ENCODE measurements at places on chromosomes 2 and 18.

DNA sequence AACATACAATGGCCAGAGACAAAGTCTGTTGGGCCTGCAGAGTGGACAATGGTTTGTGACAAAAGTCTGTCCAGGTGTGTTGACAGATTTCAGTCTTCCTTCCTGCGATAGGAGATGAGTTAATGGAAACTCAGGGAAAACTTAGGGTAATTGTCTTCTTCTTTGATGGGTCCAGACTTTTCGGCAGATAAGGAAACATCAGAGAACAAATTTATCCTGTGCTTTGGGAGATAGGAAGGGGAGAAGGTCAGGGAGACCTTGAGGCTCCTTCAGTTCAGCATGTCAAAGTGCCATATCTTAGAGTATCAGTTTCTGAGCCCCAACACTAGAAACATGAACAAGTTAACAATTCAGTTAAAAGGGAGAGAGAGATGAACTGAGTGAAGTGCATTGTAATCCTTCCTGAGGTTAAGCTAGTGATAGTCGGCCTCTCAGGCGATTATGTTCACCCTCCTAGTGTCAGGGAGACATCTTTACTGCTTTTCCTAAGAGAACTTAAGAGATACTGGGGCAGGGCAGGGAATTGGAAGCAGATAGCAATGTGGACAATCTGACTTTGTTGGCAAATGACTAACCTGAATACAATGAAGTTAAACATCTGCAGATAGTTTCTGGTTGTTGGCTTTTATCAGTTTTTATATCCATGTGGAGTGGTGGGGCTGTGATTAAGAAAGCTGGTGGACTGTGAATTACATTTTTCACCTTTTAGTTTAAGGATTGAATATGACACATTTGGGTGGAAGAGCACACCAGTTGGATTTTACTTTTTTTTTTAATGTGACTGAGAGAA lies 248.8 kb upstream of the FN1 start:
- DNase-seq, result no peak

DNA sequence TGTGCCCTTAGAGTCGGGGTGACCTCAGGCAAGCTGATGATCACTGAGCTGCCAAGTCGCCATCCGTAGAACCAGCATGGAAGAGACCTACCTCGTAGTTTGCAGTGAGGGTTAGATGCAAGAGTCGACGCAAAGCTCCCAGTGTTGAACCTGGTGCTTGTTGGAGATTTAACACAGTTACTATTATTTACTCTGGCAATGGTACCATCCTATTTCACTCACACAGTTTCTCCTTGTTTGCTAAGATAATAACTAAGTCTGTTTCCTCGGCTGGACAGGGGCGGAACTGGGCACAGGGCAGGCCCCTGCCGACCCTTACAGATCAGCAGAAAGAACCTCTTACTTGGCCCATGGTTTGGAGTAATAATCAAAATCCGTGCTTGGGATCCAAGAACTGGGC lies 85.5 kb downstream of the ACAA2 start:
- DNase-seq, result no peak

- no peak for DNase-seq
Observed at GRCh38 chr18:2723207-2723606, 67.7 kb downstream of the SMCHD1 start.

DNA sequence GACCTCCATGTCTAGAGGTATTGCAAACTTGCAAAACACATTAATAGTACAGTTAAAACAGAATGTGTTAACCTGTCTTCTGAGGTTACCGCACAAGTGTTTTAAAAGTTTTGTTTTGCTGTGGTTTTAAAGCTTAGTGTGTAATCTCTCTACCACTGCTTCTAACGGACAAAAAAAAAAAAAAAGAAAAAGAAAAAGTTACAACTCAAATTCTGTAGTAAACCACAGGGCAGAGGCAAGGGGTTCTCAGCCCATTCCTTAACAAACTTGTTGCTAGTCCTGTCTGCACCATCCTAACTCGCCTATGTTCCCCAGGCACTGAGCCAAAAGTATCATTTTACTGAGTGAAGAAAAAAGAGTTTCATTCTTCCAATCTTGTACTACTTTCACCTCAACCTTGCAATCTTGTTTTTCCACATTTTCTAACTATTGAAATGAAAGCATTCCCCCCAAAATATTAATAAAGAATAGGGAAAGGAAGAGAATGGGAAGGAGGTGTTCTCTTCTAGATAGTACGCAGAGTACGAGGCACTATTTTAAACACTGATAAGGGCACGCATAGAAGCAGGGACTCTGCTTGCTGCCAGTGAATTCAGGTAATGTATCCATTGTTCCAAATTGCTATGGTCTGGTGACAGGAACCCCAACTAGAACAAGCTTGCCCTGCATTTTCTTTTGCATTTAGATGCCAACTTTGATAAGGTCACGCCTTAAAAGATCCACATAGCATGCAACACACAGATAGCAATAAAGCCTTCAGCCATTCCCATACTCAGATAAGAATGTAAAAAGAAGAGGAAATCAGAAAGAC lies 47.1 kb downstream of the IKZF2 start:
- DNase-seq, result peak; percentile 22

- DNase-seq, result no peak
Observed at GRCh38 chr2:43458014-43458628, 137.7 kb downstream of the THADA start.

DNA sequence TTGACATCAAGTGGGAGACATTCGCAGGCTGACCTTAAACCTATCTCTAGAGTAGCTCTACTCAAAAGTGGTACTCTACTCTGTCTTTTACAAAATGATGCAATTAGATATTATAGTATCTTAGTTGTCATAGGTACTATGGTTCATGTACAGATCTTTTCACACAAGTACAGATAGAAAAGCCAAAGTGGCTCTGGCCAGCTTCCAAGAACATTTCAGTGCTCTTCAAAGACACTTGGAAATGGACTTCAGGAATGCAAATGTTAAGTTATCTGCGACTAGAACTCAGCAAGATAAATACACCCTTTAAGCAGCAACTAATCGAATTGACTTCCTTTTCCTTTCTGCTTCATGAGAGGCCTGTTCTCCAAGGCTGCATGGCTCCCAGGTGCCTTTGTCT lies 718.7 kb upstream of the FAM98A start:
- no peak for DNase-seq

GRCh38 chr18:21575656-21576055 lies 24.8 kb downstream of the ESCO1 start:
- DNase-seq, result no peak

- DNase-seq, result no peak
Observed at GRCh38 chr2:10220902-10221391, 81.8 kb upstream of the HPCAL1 start.

DNA sequence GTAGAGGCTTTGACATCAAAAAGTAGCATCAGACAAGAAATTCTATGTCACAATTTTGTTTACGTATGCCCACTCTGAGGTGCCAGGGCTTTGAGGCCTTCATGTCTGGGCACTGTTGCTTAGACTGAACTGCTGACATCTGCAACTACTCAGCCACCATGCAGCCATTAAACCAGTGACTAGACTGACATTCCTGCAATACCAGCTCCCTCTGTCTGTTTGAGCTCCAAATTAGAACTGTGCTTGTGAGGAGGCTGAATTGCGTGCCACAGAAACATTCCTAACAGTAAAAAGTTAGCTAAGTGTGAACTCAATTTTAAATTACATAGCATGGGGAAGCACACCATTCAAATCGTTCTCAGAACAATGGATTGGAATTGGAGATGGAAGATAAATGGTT lies 163.2 kb downstream of the INSIG2 start:
- no peak for DNase-seq

- DNase-seq, result no peak
Observed at GRCh38 chr2:44498551-44498950, 136.8 kb downstream of the CAMKMT start.

DNA sequence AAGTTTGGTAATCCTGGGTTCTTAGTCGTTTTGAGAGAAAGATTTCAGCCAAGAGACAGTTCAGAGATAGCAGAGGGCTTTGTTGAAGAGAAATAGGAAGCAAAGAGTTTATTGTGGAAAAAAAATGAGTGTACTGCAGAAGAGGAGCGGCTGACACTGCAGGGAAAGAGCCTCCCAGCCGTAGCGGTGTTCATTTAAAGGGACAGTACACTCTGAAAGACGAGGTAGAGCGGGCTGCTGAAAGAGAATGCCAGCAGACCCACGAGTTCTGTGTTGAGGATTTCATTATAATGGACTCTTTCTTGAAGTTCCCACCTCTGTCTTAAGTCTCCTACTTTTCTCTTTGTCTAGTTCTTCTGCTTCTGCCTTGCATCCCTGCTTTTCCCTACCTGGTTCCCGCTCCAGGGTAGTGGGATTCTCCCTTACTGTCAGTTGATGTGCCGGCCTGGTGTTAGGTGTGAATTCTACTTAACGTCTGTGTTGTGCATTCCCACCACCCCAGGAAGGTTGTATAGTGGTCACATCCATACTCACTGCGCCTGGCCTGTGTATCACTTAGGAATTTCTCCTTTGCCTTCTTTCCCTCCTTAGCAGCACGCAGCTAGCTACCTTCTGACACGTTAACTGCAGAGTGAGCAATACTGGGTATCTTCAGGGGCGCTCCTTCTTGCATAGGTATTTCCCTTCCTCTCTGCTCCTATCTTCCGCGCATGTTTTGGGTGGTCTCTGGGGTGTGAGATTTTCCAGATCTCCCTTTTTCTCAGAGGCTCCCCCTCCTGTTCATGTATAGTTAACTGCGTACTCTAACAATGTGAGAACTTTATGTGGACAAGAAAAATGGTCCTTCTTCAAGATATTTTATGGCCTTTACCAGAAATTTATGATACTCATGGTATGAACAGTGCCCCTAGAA lies 164.5 kb downstream of the PTH2R start:
- no peak for DNase-seq

DNA sequence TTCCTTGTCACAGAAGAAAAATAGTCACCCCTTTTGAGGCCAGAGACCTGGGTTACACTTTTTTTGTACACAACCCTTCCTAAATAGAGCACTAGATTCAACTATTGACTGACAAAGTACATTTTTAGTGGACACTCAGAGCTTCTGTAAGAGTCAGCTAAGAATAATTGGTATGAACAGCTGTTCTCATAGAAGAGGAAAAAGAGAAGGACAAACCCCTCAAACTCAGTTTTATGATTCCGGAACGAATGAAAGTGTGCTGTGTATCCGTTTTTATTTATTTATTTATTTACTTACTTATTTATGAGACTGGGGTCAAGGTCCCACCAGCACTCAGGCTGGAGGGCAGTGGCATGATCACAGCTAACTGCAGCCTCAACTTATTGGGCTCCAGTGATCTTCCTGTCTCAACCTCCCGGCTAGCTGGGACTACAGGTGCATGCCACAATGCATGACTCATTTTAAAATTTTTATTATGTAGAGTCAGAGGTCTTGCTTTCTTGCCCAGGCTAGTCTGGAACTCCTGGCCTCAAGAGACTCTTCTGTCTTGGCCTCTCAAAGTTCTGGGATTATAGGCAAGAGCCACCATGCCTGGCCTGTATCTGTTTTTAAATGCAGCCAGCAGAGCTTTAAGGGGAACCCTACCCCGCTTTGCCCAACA lies 36.0 kb upstream of the FZD5 start:
- no peak for DNase-seq

DNA sequence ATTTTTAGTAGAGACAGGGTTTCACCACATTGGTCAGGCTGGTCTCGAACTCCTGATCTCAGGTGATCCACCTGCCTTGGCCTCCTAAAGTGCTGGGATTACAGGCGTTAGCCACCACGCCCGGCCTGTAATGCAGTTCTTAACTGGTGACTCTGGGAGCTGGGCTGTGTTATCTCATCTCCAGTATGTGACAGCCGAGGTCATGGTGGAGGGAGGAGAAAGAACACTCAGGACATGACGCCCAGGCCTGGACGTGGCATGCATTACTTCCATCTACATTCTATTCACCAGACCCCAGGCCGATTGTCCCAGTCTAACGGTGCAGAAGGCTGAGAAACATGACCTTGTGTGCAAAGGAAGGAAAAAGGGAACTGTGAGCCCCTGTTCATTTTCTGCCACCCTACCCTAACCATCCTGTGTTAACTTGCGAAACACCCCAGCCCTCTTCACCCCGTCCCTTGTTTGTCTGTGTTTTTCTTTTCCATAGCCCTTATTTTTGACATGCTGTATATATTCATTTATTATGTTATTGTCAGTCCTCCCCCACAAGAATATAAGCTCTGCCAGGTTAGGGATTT lies 88.1 kb upstream of the ASAP2 start:
- no peak for DNase-seq

- no peak for DNase-seq
Observed at GRCh38 chr2:159851941-159852340, 53.9 kb upstream of the CD302 start.

DNA sequence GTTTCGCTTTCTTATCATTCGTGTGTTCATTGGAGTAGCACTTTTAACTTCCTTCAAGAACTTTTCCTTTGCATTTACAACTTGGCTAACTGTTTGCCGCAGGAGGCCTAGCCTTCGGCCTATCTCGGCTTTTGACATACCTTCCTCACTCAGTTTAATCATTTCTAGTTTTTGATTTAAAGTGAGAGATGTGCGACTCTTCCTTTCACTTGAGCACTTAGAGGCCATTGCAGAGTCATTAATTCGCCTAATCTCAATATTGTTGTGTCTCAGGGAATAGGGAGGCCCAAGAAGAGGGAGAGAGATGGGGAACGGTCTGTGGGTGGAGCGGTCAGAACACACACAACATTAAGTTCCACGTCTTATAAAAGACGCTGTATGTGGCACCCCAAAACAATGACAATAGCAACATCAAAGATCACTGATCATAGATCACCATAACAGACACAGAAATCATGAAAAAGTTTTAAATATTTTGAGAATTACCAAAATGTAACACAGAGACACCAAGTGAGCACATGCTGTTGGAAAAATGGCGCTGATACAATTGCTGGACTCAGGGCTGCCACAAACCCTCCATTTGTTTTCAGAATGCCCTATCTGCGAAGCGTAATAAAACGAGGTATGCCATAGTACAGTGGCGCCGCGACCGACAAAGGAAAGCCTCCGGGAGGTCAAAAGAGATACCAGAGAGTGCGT lies 553 bp downstream of the TIGD1 start:
- no peak for DNase-seq

- no peak for DNase-seq
Observed at GRCh38 chr2:8679827-8680731, 1.8 kb upstream of the ID2 start.

DNA sequence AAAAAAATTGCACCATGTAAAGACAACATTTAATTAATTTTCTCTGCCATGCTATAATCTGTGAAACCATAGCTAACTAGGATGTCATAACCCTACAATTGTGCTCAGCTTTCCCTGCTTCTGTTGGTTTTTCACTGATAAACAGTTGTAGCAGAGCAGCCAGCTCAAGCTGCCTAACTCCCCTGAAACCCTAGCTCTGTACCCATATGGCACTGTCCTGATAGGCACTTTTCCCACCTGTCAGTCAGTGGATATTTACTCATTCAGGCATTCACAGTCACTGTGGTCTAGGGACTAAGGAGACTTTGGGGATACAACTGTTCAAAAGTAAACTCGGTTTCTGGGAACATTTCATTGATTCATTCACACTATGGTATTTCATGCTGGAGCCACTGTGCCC lies 407.0 kb downstream of the DSEL start:
- no peak for DNase-seq

GRCh38 chr18:46164920-46165319 lies 60.7 kb downstream of the HAUS1 start:
- DNase-seq, result no peak

Data from iPS-NIHi11 (cell line).